Tibial artery (tissue), 4 donors: ENCODE measurements at places on chromosomes 5 and 9.

- DNase-seq = no peak
Measured at GRCh38 chr5:131382407-131383395, 118.8 kb downstream of the CDC42SE2 start.

DNA sequence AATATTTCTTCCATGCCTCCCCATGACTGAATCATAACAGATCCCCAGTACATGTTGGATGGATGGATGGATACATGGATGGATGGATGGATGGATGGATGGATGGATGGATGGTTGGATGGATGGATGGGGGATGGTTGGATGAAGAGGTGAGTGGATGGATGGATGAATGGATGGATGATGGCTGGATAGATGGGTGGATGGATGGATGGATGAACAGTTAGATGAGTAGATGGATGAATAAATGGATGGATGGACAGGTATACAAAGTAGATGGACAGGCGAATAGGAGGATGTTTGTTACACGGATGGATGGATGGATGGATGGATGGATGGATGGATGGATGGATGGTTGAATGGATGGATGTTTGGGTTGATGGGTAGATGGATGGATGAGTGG, 120.0 kb upstream of the HAND1 start:
- DNase-seq = no peak

DNA sequence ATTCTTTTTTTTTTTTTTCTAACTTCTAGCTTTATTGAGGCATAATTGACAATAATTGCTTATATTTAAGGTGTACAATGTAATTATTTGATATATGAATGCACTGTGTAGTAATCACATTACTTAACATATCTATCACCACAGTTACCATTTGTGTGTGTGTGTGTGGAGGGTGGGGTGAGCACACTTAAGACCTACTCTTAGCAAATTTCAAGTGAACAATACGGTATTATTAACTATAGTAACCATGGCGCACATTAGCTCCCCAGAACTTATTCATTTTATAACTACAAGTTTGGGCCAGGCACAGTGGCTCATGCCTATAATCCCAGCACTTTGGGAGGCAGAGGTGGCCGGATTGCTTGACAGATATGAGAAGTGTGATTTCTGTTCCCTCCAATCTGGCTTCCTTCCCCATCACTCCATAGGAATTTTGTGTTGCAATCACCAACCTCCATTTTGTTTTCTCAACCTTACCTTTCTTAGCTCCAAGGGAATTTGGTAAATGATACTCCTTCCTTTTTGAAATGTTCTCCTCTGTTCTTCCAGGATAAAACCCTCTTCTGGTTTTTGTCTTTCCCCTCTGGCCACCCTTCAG, 14.9 kb downstream of the TXN start:
- no peak for DNase-seq

- DNase-seq = no peak
Measured at GRCh38 chr5:23303435-23303834, 204.0 kb upstream of the PRDM9 start.

DNA sequence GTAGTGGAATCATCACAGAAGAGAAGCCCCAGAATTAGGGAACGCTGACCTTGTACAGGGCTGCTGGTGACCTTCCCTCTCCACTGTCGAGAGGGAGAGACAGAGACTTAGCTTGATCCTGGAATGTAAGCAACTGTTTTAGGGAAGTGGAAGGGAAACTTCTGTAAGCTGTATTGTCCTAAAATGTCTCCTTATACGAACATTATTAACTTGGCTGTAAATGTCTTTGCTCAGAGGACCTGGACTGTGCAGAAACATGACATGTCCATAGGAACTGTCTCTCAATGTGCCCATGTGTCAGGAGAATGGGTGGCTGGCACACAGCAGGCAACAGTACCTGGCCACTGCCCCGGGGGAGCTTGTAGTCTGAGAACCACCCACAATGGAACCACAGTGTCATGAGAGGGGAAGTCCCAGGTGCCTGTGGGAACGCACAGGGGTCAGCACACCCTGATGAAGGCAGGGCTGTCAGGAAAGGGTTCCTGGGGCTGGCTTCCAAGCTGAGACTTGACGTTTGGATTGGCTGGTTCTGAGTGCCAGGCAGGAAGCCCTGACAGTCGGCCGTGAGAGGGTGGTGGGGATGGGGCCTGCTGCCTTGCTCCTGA, 34.0 kb downstream of the DAP start:
- no peak for DNase-seq

DNA sequence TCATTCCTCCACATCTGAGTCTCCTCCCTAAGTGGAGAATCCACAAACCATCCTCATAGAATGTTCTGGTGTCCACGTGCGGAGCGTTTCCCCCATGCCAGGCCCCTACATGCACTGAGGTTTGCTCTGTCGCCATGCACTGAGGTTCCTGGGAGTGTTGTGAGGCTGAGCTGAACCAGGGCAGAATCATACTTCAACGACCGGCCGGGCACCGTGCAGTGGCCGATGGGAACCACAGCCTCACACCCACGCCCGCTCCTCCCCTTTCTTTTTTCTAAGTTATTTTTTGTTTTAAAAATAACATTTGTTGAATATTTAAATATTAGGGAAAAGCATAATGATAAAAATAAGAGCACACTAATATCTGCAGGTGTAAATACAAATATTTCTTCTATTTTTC, 260.4 kb upstream of the IRX4 start:
- peak; percentile 48 for DNase-seq

- DNase-seq = no peak
Measured at GRCh38 chr5:115116001-115116400, 53.7 kb downstream of the TRIM36 start.

DNA sequence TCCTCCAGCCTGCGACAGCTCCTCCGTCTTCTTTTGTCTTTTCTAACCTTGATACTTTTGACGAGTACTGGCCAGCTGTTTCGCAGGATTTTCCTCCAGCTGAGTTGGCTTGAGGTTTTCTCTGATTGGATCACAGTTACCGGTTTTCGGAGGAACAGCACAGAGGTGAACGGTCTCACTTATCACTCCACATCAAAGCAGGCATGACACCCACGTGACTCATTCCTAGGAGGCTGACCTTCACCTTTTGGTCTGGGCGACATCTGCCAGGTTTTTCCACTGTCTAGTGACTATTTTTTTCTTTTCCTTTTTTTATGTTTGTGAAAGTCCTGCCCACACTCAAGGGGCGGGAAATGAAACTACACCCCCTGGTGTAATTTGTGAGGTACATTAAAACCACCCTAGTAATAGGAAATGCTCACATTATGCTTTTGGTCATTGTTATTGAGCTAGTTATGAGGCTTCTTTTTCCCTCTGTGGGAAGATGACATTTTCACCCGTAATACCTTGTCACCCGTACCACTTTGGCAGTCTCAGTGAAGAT, 319.2 kb downstream of the GADD45G start:
- no peak for DNase-seq

DNA sequence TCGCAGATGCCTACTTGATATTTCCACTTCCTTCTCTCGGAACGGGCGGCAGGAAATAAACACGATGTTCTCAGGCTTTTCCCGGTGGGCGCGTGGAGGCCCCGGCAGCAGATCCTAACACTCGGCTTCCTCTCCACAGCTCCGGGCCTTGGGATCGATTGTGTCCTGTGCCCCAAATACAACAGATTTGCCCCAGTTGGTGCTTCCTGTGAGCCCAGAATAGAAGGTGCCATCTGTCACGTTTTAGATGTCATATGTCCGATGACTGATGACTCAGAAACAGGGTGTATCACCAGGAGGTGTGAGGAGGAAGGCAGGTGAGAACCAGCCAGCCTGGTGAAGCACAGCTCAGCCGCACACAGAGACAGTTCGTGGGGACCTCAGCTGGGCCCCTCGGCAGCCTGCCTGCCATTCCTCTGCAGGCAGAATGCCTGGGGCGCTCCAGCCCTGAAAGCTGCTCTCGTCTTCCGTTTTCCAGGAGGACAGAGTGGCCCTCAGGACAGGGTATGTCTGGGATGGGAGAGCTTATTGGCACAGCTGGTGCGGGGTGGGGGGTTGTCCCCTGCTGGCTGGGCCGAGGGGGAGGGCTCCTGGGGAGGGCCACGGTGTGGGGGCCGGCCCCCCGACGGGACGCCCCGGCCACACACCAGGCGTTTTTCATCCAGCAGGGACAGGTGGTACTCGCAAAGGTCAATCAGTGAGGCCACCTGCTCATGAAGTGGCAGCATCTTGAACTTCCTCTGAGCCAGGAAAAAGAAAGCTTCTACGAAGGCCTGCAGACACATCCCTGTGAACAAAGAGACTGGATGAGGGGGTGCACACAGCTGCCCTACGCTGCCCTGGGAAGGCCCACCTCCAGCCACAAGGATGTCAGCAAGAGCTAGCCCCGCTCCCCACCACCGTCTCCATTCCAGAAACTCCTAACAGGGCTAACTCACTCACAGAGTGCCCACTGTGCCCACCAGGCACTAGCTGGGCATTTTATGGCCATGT, 171.0 kb downstream of the DAB2IP start:
- no peak for DNase-seq

DNA sequence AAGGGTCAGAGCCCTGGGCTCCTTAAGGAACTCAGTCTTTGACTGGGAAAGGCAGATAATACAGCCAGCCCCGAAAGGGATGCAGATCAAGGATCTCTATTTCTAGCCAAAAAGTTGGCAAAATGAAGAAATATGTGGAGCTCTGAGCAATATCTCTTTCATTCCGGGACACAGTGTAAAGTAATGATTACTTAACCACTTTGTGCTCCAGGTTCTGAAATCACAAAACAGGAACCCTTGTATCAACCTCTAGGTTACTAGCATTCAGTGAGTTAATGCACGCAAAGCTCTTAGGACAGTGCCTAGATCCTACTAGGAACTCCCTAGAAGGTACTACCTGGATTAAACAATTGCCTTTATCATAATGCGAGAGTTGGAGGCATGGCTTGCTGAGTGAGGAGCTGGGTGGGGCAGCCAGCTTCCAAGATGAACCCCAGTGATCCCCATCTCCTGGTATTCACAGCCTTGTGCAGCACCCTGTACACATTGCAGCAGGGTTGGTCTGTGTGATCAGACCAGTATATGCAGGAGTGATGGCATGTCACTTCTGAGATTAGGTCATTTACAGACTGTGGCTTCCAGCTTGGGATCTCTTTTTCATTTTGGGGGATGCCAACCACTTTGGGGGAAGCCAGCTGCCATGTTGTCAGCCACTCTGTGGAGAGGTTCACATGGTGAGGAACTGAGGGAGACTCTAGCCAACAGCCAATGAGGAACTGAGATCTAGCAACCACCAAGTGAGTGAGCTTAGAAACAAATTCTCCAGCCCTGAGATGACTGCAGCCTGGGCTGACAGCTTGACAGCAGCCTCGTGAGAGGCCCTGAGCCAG, 103.1 kb upstream of the SLC44A1 start:
- DNase-seq = no peak

DNA sequence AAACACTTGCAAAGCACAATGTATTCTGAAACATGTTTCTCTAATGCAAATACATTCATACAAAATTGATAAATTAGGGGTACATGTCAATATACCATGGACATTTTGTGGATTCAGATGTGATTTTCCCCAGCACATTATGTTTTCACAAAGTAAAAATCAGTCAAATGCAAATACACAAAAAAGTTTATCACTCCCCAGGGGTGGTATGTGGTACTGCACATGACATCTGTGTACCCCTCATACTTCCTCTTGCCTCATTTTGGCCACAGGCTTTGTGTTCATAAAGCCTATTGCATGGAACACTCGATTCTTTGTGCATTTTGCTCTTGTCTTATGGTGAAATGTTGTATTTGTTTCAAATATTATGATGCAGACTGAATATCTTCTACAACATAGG, 116.8 kb upstream of the PDE4D start:
- no peak for DNase-seq

DNA sequence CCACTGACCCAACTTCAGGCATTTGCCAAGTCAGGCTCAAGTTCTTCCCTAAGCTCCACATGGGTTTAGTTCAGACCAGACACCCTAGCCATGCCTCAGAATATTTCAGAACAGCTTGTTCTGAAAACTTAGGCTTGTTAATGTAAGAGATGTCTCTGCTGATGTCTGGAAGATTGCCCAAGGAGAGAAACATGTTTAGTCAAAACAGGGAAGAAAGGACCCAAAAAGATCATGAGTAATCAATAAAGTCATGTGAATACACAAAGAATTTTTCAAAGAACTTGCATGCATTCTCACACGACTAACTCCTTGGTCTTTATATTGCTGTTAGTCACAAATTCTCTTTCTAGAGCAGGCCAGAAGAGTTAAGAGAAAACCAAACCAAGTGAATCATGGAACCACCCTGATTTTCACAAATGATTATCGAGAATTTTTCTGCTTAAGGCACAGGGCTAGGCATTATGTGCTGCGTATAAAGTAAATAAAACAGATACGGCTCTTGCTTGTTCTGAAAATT, 158.1 kb upstream of the HMHB1 start:
- DNase-seq = no peak

- no peak for DNase-seq
Measured at GRCh38 chr9:126454215-126454614, 127.6 kb downstream of the MVB12B start.

- no peak for DNase-seq
Measured at GRCh38 chr5:55853818-55854217, 2.7 kb downstream of the IL31RA start.

DNA sequence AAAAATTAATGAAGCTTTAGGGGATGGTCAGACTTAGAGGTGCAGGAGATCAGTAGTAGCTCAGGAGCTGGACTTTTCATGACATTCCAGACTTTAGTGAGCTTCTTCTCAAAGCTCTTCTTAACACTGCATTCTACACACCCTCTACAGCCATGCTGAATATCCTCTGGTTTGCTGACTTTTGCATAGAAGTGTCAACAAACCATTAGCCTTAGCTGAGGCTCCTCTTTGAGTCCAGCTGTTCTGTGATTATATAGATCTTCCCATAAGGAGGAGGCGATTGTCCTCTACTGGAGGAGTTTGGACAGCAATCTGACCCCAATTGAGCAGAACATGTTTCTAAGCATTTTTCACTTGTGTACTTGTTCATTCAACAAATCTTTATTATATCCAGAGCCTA, 75.0 kb upstream of the RUSC2 start:
- DNase-seq = no peak

GRCh38 chr5:25427240-25427639, 782.5 kb upstream of the CDH10 start:
- no peak for DNase-seq

DNA sequence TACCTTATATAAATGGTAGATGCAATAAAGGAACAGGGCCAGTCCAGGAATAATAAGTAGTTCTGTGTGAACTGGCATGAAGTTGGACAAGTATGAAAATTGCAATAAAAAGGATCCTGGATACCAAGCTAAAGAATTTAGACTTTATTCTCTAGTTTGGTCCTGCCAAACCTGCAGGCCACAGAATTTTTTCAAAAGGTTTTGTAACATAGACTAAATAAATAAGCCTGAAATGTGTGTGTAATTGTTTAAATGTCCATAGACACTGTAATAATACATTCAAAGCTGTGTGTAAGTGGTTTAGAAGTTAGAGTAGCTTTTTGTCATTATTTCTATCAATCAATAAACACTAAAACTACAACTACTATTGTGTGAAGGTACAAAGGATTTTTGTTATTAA, 75.8 kb upstream of the PLPP1 start:
- no peak for DNase-seq

- no peak for DNase-seq
Measured at GRCh38 chr5:181203093-181203711, 1.8 kb downstream of the TRIM7 start.

- DNase-seq = no peak
Measured at GRCh38 chr5:175558801-175559480, 80.6 kb downstream of the SFXN1 start.
